ENCODE measurements at places on chromosomes 2 and 18.

DNA sequence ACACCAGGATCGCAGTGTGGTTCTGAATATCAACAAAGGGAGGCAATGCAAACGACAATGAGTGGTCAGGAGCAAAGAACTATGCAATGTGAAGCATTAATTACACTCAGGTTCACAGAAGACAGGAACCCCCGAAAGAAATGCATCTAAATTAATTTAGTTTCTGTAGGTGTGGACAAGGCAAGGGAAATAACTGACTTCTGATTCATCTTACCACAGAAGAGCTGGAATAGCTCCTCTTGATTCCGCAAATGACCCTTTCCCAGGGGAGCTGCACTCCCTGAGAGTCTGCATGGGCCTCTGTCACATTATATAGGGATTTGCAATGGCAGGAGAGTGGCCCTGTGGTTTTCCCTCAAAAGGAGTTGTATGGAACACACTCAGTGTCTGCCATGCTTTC, 263.9 kb upstream of the APCDD1 start:
- no peak for DNase-seq

- peak; percentile 61 for DNase-seq
These were observed 779 bp downstream of the DGKD start for GRCh38 chr2:233354971-233355574.

GRCh38 chr18:22690556-22690955, 242.6 kb upstream of the RBBP8 start:
- no peak for DNase-seq

- no peak for DNase-seq
These were observed 196.3 kb downstream of the CTIF start for GRCh38 chr18:48735080-48735676.

GRCh38 chr2:97747716-97748115, 34.3 kb downstream of the ZAP70 start:
- DNase-seq: no peak

DNA sequence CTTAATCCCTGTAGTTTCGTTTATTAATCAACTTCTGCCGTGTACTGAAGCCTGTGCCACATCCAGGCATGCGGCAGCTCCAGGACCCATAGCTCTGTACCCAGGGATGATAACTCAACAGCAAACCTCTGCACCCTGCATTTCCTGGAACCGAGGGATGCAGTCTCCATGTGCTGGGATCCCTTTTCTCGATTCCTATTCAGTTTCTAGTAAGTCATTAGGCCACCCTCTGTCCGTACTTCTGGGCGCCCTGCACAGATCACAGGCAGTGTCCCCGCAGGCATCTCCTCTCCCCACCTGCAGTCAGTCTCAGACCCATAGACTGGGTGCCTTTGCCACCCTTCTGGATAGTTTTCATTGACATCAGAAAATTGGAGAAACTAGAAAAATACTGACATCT, 18.8 kb downstream of the TMEM18 start:
- no peak for DNase-seq

DNA sequence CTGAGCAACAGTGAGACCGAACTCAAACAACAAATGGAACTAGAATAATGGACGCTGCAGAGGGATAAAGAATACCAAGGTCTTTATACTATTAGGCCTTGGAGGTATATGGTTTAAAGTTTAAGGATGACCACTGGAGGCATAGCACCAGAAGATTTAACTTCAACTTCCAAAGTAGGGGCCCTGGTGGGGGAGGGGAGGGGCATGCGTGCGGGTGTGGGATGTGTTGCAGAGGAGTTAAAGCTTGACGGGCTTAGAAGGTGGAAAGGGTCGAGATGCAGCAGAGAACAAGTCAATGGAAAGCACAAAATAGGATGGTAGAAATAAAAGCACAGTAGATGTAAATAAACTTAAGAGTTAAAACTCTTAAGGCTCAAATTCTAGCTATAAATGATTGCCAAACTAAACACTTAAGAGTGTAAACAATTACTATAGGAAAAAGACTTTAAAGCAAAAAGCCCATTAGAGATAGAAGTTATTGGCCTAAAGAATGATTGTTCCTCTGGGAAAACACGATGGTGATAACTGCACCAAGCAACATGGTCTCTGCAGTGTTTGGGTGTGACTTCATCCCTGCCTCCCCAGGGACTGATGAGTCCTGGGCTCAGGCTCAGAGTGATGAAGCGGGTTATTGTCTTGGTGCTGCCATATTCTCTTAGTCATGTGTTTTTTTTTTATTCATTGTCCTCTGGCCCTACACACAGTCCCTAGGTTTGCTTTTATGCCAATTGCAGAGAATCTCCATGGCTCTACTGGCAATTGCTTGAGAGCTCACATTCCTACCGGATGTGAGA, 13.0 kb downstream of the RRM2 start:
- no peak for DNase-seq

GRCh38 chr18:39863916-39864315, 2091.1 kb upstream of the PIK3C3 start:
- DNase-seq: no peak

DNA sequence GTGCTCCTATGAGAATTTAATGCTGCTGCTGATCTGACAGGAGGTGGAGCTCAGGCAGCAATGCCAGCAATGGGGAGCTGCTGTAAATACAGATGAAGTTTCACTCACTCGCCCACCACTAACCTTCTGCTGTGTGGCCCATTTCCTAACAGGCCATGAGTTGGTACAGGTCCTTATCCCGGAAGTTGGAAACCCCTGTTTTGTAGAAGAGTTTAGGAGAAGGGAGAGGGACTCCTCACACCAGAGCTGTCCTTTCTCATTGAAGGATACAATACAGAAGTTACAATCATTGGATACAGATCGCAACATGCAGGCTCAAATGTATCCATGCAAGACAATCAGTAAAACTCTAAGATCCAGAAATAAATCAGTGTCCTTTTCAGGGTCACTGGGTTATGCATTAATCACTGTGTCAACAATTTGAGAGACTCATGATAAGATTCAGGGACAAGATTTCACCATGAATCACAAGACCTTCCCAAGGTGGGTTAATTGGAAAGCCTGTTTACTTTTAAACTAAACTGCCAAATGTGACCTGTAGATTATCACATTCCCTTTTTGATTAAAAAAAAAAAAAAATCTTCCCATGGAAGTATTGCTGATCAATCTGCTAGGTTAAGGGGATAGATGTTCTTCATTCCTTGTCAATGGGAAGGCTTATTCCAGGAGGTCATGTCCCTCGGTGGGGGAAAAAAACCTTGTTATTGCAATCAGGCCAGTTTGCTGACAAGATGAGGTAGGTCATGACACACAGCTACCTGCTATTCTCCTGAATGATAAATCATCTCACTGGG, 97.2 kb downstream of the SP100 start:
- DNase-seq: no peak

DNA sequence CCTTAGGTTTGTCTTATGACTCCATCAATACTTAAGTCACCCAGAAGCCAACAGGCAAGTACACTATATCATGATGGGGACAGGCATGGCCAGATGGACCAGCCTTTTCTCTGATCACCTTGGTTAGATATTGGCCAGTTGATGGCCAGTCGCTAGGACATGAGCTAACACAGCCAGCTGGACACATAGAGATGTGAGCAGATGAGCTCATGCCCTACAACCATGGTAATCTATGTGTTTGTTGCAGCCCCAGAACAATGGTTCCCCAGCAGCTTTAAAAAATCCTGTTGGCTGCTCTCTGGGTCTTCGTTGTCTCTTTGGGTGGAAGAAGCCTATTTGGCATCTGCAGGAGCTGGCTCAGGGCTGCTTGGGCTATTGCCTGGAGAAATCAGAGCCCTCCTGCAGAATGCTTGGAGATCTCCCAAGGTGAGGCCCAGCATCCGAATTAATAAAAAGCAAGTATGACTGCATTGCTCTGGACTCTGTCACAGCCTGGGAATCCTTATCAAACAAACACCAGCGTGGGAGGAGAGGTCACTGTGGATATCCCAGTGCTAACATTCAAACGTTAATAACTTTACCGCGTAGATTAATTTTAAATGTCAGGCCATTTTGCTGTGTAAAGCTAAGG, 62.3 kb upstream of the KLHL29 start:
- no peak for DNase-seq

GRCh38 chr2:179861416-179862067, at the start of gene ZNF385B:
ZNF385B (minus strand) TSS chr2:179861612.
- DNase-seq: peak; percentile 11

GRCh38 chr18:11981543-11982366, 448 bp downstream of the IMPA2 start:
- peak; percentile 66 for DNase-seq

DNA sequence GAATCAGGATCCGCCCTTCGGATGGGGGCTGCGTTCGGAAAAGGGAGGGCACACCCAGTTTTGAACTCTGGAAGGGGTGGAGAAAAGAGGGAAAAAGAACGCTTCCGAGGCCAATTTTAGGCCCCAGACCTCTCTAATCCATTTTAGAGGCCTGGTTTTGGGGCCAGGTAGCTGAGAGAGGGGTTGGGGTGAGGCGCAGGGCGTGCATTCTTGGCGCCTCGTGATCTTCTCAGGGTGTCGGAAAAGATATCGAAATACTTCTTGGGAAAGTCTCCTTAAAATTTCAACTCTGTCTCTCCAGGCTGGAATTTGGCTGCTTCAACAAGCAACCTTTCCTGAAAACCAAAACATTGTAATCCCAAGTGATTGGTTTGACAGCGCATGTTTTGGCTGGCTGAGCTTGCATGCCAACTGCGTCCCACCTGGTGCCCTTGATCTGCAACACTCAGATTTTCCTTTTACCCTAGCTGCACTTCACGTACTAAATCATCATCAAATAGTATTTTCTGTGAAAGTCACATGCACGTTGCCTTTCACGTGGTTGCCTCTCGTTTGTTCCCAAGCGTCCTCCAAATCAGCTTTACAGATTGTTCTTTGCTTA, 864 bp upstream of the XPO1 start:
- peak; percentile 19 for DNase-seq

- no peak for DNase-seq
These were observed 253.0 kb upstream of the ERBB4 start for GRCh38 chr2:212791569-212791968.

DNA sequence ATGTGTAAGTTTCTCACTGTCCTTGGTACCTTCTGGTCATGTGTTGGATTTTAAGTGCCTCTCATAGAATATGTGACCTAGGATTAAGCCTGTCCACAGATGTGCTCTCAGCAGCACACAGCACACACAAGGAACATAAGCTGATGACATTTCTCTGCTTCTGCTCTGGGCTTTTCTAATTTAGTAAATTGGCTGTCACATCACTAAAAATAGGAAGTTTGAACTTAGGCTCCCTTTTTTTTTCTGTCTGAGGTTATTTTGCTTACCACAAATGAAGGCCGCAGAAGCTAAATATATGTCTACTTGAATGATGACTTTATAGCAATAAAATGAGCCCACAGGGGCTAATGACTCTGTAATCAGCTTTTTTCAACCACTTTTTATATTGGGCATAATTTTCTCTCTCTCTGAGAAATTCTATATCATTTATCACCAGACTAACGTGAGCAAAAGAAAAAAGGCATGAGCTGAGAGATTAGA, 150.2 kb upstream of the KLHL14 start:
- no peak for DNase-seq

DNA sequence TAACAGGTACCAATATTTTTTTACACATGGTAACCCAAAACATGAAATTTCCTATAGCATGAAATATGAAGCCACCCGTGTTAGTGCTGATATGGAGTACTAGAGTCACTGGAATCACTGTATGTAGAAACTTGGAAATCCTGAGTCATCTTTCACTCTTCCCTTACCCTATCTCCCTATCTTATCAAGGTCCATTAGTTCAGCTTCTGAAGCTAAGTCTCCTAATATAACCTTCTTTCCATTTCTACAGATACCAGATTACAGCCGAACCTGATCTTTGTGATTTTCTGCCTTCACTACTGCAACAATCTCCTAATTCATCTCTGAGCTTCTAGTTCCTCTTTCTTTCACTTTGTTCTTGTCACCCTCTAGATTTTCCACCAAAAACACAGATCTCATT, 59.0 kb downstream of the SEPTIN10 start:
- no peak for DNase-seq

GRCh38 chr2:227163485-227163997, 464 bp downstream of the COL4A4 start:
- DNase-seq: peak; percentile 46

DNA sequence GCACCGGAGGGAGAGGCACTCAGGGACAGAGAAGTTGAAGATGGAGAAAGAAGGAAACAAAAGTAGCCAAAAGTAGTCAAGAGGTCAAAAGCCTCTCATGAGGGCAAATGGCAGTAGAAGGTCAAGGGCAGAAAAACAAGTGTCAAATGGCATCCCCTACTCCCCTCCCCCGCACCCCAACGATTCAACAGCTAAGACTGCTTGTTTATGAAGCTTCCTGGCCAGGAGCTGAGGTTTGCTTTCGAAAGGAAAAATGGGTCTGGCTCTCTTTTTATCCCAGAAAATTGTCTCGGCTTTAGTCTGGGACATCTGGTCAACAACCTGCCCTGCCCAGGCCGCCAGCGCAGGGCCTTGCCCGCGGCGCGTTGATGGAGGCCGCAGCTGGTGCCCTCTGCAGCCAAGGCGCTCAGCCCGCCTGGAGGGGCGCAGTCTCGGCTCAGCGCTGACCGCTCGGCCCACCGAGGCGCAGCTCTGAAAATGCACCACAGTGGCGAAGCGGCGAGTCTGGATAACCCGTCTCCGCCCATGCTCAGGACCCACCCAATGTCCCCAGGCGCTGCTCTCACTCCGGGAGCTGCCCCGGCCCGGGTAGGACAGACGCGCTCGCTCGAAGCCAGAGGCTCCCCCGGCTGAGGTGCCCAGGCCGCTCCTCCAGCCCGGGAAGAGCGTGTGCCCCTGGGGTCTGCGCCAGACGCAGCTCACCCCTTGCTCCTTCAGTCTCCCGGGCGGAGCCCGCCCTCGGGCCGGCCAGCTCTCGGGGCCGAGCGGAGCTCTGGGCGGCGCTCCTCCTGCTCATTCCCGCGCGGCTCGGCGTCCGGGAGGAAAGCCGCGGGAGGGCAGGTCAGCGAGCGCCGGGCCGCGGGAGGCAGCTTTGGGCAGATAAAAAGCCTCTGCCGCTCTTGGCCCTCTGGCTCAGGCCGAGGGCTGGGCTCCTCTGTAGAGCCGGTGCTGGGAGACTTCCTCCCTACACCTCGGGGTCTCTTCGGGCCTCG, 1.8 kb upstream of the TBR1 start:
- DNase-seq: peak; percentile 22

DNA sequence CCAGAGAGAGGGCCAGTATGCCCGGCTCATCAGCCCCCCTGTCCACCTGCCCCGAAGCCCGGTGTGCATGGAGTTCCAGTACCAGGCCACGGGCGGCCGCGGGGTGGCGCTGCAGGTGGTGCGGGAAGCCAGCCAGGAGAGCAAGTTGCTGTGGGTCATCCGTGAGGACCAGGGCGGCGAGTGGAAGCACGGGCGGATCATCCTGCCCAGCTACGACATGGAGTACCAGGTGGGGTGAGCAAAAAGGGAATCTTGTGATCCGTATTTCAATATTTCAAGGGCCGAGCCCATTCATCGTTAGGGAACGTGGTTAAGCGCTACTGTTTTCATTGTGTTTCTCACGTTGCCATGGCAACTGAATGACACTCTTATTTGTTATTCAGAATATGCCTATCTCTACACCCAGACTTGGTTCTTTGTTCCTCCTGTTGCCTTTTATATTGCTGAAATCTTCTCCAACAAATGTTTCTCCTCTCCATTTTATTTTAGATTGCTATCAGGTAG, 81.5 kb downstream of the NRP2 start:
- peak; percentile 72 for DNase-seq

GRCh38 chr2:215979620-215980019, 33.7 kb downstream of the MREG start:
- no peak for DNase-seq

- DNase-seq: no peak
These were observed 54.0 kb upstream of the PPP1CB start for GRCh38 chr2:28697602-28698149.

Data from transverse colon (tissue), 4 donors.